ENCODE measurements at places on chromosomes 5 and 9.

- DNase-seq = no peak
Measured at GRCh38 chr5:153863951-153864350, 174.8 kb downstream of the FAM114A2 start.

DNA sequence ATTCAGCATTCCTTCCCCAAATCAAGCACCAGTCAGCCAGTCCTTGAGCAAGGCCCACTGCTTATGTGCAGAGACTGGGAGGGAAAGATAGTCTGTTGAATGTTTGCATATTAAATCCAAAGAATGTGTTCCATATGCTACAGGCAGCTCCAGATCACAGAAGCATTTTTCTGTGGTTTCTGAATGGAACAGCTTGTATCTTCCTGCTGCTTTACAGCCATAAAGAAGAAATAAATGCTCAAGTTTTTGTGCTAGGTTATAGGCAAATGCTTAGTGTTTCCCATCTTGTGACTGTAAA, 310.3 kb downstream of the TRIM36 start:
- DNase-seq = no peak

DNA sequence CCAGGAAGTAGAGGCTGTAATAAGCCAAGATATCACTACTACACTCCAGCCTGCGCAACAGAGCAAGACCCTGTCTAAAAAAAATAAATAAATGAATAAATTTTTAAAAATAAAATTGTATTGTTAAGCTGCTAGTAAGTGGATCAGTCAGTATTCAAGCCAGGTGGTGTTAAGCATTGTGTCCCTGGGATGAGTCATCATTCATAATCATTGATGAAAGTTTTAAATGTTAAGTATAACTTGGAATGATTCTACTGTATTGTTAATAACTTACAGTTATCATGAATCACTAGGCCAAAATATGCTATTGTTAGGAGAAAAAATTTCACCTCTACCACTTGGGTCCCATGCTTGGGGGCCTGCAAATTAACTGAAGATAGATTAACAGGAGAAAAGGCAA, 38.2 kb downstream of the MED10 start:
- no peak for DNase-seq

DNA sequence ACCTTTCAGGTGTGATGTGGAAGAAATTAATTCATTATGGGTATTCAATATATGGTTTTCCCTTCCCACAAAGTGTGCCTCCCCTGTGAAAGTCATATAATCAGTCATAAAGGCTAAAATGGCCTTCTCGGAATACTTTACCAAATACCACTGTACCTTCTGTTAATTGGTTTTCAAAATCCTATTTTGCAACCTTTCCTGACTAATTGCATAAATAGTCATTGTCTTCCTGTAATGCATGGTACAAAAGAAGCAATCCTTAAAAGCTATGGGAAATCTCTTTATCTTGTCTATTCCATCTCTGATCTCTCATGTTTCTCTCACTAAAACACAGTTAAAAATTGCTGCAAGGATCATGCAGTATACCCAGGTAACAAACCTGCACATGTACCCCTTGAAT, 44.3 kb upstream of the UGCG start:
- no peak for DNase-seq

DNA sequence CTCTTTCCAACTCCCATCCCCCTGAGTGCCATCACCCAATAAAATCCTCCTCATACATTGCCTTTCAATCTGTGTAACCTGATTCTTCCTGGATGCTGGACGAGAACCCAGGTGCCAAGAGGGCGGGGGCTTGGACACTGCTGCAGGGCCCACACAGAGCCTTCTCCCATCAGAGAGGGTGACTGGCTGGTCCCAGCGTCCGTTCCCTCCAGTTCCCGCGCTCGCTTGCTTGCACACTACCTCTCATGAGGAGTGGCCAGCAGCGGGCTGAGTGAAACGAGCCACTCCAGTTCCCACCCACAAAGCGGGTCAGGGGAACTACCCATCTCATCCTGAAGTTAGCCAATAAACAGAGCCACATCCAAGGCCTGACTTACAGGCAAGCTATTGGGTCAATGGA, 602.6 kb upstream of the ADAMTS16 start:
- DNase-seq = no peak

DNA sequence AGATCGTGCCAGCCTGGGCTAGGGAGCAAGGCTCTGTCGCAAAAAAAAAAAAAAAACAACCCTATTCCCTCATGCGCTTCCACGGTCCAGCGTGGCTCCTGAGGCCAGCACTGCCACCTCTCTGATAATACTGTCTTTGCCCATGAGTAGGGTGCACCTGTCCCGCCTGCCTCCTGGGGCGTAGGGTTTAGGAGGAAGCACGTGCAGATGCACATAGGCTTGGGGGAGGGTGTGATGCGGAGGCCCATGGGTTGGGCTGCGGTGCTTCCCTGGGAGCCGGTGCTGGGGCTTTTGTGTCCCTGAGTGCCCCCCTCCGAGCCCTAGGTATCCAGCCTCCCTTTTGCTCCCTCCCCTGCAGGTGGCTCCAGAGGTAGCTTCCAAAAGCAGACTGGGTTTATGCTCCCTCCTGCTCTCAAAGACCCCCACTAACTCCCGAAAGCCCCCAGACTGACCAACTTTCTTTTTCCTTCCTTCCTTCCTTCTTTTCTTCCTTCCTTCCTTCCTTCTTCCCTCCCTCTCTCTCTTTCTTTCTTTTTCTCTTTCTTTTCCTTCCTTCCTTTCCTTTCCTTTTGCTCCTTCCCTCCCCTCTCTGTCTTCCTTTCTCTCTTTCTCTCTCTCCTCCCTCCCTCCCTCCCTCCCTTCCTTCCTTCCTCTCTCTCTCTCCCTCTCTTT, 12.8 kb downstream of the FGFR4 start:
- DNase-seq = no peak

GRCh38 chr5:14463629-14464028, 118.0 kb upstream of the OTULINL start:
- no peak for DNase-seq

DNA sequence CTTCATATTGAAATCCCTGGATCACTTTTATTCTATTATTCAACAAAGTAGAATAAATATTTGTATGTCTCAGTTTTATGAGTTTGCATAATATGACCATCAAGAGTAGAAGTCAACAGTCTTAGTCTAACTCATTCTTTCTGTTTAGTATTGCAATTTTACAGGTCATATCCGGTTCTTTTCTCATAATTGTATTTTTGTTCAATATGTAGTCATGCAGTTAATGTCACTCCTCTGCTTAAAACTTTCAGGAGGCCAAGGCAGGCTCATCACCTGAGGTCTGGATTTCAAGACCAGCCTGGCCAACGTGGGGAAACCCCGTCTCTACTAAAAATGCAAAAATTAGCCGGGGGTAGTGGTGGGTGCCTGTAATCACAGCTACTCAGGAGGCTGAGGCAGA, 148.4 kb upstream of the TRPM3 start:
- no peak for DNase-seq

- DNase-seq = no peak
Measured at GRCh38 chr9:136119883-136120393, 1.3 kb upstream of the TMEM250 start.

GRCh38 chr9:134670851-134671281, 29.3 kb downstream of the COL5A1 start:
- DNase-seq = no peak

GRCh38 chr5:150590979-150591695, 49.3 kb upstream of the SYNPO start:
- DNase-seq = no peak

DNA sequence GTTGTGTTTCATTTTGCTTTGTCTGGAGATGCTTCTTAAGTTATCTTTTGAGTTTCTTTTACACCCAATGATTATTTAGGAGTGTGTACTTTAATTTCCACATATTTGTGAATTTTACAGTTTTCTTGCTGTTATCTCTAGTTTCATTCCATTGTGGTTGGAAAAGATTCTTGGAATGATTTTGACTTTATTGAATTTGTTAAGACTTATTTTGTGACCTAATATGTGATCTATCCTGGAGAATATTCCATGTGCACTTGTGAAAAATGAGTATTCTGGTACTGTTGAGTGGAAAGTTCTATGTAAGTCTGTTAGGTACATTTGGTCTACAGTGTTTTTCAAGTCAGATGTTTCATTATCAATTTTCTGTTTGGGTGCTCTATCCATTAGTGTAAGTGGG, 24.4 kb upstream of the GRAMD2B start:
- no peak for DNase-seq

GRCh38 chr5:166523206-166523605, 1768.2 kb upstream of the WWC1 start:
- no peak for DNase-seq

DNA sequence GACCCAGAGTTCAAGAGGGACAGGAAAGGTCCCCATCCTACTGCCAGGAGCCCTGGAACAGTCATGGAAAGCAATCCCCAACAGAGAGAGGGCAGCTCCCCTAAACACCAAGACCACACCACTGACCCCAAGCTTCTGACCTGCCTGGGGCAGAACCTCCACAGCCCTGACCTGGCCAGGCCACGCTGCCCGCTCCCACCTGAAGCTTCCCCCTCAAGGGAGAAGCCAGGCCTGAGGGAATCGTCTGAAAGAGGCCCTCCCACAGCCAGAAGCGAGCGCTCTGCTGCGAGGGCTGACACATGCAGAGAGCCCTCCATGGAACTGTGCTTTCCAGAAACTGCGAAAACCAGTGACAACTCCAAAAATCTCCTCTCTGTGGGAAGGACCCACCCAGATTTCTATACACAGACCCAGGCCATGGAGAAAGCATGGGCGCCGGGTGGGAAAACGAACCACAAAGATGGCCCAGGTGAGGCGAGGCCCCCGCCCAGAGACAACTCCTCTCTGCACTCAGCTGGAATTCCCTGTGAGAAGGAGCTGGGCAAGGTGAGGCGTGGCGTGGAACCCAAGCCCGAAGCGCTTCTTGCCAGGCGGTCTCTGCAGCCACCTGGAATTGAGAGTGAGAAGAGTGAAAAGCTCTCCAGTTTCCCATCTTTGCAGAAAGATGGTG, 31.6 kb downstream of the CD180 start:
- no peak for DNase-seq

DNA sequence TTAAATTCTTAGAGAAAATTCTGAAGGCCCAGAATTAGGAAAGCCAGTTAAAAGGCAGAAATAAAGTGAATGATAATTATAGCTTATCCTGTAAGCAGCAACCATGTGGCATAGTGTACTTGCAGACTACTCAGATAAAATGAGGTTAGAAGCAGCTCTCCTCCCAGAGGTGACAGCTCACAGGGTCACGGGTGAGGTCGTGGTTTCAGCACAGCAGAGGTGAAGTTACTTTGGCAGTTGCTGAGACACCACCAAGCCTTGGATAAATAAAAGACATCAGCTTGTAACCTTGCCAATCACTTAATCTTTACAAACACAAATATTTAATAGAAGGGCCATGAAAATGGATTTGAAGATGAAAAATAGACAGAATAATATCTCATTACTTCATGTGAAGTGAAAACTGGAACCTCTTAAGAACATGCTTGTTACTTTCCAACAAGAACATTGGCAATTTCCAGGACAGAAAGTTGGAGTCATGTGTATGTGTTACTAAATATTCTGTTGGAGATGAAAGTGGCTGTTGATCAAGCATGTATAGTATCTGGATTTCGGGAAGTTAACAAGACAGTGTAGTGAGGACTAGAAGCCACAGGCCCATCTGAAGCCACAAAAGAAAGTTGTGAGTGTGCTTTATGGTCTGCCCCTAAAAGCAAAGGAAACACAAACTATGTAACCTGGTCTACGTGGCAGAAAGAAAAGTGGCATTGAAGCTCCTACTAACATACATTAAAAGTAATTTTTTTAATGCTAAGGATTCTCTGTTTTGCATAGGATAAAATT, 134.4 kb downstream of the ERCC6L2 start:
- DNase-seq = peak; percentile 82

DNA sequence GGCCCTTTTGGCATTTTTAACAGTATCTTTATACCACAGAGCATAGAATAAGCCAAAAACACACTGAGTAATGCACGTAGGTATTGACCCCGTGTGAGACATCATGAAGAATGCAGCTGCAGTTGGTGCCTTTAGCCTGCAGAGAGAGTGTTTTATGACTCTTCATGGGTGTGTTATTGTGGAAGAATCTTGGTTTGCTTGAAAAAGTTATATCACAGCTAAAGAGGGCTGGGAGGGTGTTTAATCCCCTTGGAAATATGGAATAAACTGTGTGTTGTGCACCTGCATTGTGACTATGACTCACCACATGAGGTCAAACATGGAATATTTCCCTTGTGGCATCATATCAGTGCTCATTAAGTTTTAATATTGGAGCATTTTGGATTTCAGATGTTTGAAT, 458.7 kb downstream of the CDH9 start:
- DNase-seq = no peak

- DNase-seq = no peak
Measured at GRCh38 chr5:79517601-79518000, 3.7 kb upstream of the HOMER1 start.

GRCh38 chr5:180103487-180104167, 32.1 kb upstream of the RNF130 start:
- DNase-seq = no peak

GRCh38 chr9:137146527-137146918, 7.6 kb downstream of the GRIN1 start:
- DNase-seq = no peak

- no peak for DNase-seq
Measured at GRCh38 chr5:72141440-72142355, 34.4 kb downstream of the MAP1B start.
